ENCODE measurements at places on chromosomes 16 and 17.

DNA sequence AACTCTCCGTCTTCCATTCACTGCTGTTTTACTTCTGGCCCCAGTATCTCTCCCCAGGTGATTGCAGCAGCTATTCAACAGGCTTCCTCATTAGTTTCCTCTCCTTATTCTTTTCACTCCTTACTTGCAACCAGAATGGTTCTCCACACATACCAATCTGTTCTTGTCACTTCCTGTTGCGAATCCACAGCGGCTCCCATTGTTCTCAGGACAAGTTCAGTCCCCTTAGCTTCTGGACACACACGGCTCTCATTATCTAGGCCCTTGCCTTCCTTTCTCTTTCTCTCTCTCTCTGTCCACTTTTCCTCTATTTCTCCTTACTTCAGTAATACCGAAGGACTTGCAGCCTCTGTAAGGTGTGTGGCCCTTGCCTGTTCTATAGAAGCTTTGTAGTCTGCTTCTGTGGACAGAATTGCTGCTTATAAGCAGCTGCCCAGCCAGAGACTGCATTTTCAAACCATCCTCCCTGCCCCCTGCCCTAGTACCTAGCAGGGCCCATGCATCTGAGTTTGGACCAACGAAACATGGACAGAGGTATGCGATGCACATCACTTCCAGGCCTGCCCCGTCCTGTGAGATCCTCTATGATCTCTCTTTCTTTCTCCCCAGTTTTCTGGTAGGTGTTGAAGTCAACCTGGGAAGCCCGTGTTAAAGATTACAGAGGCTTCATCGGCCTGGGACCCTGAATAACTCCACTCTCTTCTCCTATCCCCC is 45.7 kb downstream of the VAT1L start:
- DNase-seq = no peak

GRCh38 chr17:61492759-61493526 is 40.7 kb downstream of the TBX4 start:
- no peak for DNase-seq

DNA sequence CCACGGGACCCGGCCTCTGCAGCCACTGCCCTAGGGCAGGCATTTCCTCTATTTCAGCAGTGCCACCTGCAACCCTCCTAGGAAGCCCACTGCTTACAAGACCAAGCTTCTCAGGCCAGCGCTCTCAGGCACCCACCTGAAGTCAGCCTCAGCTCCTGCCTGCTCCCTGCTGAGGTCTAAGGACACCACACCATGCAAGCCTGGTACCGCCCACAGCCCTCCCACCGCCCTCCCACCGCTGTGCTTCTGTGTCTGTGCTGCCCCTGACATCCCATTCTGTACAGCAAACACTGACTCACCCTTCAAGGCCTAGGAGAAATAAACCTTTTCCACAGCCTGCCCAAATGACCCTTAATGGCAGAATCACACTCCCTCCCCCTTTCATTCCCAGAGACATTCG is 6.3 kb downstream of the CLUH start:
- no peak for DNase-seq

- DNase-seq = no peak
These were observed 97.5 kb downstream of the CYLD start for GRCh38 chr16:50839356-50839755.

DNA sequence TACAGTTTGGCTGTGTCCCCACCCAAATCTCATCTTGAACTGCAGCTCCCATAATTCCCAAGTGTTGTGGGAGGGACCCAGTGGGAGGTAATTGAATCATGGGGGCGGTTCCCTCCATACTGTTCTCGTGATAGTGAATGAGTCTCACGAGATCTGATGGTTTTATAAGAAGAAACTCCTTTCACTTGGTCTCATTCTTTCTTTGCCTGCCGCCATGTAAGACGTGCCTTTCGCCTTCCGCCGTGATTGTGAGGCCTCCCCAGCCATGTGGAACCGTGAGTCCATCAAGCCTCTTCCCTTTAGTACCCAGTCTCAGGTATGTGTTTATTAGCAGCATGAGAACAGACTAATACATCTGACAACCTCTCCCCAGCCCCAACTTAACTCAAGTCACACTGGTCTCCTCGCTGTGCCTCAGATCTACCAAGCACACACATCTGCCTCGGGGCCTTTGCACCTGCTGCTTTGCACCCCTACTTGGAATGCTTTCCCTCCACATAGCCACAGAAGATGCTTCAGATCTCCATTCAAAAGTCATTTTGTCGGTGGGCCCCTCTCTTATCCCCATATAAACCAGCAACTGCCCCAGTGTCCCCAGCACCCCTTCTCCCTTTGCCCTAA is 74.4 kb downstream of the RPH3AL start:
- DNase-seq = no peak
